Gastroesophageal sphincter (tissue), 4 donors: ENCODE measurements at places on chromosomes 13 and 19. TPM values are rescaled to one million over a fixed set of nuclear protein-coding genes. Genes with fewer than 3 reads are reported as not detected.

- no peak for ATAC-seq
Observed at GRCh38 chr19:38719761-38720558, 24.3 kb downstream of the CAPN12 start.

- ATAC-seq = no peak
Observed at GRCh38 chr13:105991131-105991530, 544.3 kb downstream of the EFNB2 start.

- no peak for ATAC-seq
Observed at GRCh38 chr13:111949311-111949710, 117.6 kb upstream of the SOX1 start.

DNA sequence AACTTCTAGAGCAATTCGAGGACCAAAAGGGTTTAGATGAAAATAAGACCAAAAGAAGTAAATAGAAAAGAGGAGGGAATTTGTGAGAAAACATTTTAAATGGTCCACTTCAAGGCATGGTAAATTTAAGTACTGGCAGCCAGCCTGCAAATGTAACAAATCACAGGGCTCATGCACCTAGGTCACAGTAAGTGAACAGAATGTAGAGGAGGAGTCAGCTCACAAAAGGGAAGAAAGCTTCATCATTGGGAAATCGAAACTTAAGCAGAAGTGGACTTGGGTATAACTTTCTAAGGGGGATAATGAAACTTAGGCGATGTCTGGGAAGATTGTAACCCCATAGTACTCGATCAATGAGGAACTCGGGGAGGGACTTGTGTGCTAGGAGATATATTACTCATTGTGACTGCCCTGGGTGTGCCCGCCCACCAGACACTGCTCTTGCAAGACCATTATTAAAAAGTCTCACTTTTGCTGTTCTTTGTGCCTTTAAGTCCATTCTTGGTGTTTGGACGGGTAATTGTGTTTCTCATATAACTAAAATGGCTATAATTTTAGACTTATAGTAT lies 1053.6 kb upstream of the MIR17HG start:
- no peak for ATAC-seq

DNA sequence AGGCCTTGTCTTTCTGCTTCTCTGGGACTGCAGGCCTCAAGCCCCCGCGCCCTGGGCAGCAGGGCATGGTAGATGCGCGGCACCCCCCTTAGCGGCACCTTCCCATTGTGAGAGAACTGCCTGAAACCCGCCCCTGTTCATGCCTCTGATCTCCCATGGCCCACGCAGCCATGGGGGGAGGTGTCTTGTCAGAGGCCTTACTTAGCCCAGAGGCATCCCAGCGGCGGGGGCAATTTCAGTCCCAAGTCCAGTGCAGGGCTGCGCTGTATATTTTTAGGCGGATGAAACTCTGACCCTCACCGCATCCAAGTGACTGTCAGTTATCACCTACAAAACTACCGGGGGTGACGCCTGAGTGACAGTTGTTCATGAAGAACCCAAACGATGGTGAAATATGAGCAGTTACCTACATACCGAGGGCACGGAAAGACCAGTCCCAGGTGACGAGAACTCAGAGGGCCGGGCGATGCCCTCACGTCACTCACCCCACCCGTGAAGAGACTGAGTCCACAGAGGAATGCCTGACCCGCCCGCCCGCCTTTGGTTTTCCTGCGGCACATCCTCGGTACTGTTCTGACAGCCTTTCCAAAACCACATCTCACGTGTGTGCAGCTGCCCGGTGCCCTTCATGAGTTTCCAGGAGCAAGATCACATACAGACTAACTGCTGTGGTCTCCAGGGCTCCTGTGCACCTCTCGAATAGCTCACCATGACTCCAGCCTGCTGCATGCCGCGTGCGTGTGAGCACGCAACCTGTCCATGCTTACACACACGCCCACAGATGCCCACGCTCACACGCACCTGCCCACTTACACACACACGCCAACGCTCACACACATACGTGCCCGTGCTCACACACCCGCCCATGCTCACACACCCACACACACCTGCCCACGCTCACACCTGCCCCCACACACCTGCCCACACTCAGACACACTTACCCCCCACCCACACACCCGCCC lies 14.4 kb downstream of the IL17D start:
- no peak for ATAC-seq

GRCh38 chr19:28948566-28948965 lies 264.4 kb downstream of the UQCRFS1 start:
- no peak for ATAC-seq

MBD3L3 gene
- not detected for total RNA-seq

TNFRSF19 gene
- 10.4 TPM for total RNA-seq

LHB gene
- not detected for total RNA-seq
